T-helper 2 cell (primary cell): ENCODE measurements at places on chromosomes 12 and 14.

GRCh38 chr14:80215081-80215480, 3.8 kb upstream of the DIO2 start:
- no peak for DNase-seq

- no peak for DNase-seq
Measured at GRCh38 chr12:83461336-83461935, 774.7 kb downstream of the TMTC2 start.

- no peak for DNase-seq
Measured at GRCh38 chr12:93192878-93193277, 184.8 kb upstream of the NUDT4 start.

DNA sequence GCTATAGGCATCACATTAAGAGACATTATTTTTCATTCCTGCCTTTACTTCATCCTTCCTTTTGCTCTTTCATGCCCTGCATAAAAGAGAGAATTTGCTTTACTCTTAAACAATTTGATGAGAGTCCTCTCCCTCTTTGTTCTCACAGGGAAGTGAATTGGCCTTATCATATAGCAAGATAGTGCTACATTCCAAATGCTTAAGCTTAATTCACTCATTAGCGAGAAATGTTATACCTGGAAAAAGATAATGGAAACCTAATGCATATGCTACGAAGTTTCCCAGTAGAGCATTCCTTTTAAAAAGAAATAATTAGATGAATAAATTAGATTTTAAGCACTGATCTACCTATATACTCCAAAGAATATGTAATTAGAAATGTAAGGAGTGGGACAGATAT, 798.8 kb downstream of the C12orf50 start:
- DNase-seq: no peak

- DNase-seq: no peak
Measured at GRCh38 chr12:7197841-7198240, 8.4 kb downstream of the PEX5 start.
